Fibroblast of villous mesenchyme (primary cell): ENCODE measurements at places on chromosomes 3 and 15. TPM values are rescaled to one million over a fixed set of nuclear protein-coding genes. Genes with fewer than 3 reads are reported as not detected.

- no peak for DNase-seq
These were observed 324.0 kb upstream of the ROPN1 start for GRCh38 chr3:124316034-124316287.

GRCh38 chr3:109023656-109024254, 70.1 kb upstream of the GUCA1C start:
- DNase-seq: peak; percentile 41

The GABRR3 gene
- not detected in 2 replicates for total RNA-seq

The COPS2 gene
- total RNA-seq: 63.1 and 85.9 TPM in 2 replicates

DNA sequence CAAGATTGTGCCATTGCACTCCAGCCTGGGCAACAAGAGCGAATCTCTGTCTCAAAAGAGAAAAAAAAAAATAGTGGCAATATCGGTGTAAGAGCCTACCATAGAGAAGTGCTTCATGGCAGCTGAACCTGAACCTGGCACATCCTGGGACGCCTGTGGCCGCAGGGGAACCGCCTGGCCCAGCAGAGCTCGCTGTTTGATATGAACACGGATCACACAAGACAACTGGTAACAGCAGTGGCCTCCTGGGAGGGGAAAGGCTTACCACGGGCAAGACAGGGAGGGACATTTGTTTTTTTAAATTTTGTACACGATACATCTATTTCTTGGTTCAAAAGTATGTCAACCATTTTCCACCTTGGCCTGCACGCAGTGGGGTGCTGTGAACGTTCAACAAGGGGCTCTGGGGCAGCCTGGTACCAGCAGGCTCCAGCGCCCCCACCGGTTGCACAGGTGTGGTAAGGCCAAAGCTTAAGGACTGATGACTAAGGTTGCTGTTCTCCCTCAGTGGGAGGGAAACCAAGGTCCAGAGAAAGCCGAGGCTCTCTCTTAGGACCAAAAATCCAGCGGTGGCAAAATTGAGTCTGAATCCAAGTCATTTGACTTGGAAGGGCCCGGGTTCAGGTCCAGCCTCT, 21.7 kb upstream of the EPHB3 start:
- DNase-seq: no peak

- no peak for DNase-seq
These were observed 2.6 kb downstream of the ARID3B start for GRCh38 chr15:74543583-74543982.

The GOLGA8H gene
- total RNA-seq: under 0.01 TPM in 1 of 2 replicates, not detected in the other

The CHST13 gene
- not detected in 2 replicates for total RNA-seq

- DNase-seq: peak; percentile 65
These were observed 121.0 kb downstream of the TFDP2 start for GRCh38 chr3:142028243-142028777.

- no peak for DNase-seq
These were observed 580 bp upstream of the MAGEF1 start for GRCh38 chr3:184712248-184713039.

DNA sequence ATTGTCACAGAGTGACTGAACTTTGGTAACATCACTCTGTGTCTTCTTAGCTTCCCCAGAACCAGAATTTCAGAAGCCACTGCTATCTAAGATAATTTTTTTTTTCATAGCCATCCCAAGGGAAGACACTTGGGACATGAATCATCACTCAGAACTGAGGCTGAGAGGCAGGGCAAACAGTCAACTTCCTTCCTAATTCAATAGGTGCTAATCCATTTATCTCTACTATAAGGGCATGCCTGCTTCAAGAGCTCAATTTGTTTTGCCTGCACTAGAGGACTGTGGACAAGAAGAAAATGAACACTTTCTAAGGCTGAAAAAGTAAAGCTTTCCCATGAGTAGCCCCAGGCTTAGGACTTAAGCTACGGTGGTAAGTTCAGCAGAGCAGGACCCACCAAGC, 56.7 kb upstream of the MYRIP start:
- no peak for DNase-seq

The SLC28A1 gene
- not detected in 2 replicates for total RNA-seq

- DNase-seq: peak; percentile 81
These were observed 24.9 kb downstream of the ABTB1 start for GRCh38 chr3:127697551-127698240.

The ARGFX gene
- not detected in 2 replicates for total RNA-seq

- no peak for DNase-seq
These were observed 36.9 kb downstream of the PLSCR1 start for GRCh38 chr3:146507331-146508120.

The CHRD gene
- total RNA-seq: 1.7 and 3.5 TPM in 2 replicates

DNA sequence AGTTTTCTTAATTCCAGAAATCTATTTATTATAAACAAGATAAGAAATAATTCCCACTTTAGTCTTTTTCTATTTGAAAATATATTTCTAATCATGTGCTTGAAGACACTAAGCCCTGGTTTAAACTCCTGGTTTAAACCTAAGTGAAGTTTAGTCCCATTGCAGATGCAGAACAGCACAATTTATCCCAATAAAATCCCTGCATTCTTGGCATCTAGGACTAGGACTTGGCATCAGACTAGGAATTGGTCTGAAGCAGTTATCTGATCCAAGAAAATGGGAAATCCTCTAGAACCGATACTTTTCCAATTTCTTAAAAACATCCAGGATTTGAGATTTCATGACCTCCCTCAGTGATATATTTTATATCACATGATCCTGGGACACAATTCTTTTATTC, 168.8 kb upstream of the VEPH1 start:
- no peak for DNase-seq

DNA sequence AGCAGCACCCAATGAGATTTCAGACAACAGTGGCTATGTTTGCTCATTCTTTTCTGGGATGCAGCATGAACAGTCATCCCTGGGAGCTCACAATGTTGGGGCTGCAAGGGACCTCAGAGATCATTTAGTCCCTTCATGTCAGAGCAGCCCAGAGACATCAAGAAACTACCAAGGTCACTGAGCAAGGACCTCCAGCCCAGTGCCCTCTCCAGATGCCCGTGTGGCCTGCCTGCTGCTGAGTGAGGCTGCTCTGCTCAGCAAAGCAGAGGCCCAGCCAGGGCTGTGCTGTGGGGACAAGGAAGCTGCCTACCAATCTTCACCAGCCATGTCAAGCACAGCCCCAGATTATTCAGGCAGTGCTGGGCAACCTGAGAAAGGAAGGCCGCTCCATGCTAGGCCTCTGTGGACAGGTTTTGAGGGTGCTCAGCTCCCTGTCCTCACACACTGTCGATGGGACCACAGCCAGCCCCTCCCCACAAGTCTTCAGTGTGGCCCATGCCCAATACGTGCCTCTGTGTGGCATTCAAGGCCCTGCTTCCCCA, 99.7 kb downstream of the DAPK2 start:
- DNase-seq: no peak

- DNase-seq: no peak
These were observed 7.1 kb downstream of the SLC25A20 start for GRCh38 chr3:48891606-48892005.

- DNase-seq: no peak
These were observed 11.7 kb downstream of the IQCF1 start for GRCh38 chr3:51891242-51892039.

The TMEM207 gene
- total RNA-seq: not detected in 2 replicates

The FXR1 gene
- total RNA-seq: 97.3 and 131 TPM in 2 replicates

The CFAP91 gene
- 0.32 and 0.43 TPM in 2 replicates for total RNA-seq

DNA sequence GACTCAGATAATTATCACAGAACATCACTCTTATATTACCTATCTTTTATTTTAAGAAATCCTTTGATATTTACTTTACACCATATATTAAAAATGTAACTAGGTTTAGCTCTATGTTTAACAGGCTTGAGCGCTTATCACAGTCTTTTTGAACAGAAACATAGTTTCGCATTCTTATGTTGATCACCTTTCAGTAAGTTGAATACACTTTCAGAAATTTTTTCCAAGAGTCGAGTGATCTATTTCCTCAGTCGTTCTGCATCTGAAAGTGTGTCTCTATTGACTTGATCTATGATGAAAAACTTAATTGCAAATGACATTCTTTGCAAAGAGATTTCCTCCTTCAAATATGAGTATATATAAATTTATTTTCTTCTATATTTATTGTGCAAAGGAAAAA, 516.6 kb upstream of the KCNMB2 start:
- DNase-seq: no peak
